ENCODE measurements at places on chromosomes 1 and 21.

DNA sequence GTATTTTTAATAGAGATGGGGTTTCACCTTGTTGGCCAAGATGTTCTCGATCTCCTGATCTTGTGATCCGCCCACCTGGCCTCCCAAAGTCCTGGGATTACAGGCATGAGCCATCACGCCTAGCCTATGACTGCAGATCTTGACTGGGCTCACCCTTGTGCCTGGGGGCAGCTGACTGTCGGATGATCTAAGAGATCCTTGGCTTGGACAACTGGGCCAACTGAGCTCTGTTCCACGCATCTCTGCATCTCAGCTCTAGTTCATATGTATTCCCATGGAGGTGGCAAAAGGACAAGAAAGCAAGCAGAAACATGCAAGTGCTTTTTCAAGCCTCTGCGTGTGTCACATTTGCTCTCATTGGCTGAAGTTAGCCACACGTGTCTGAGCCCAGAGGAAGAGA, 75.8 kb upstream of the SELENON start:
- DNase-seq, result no peak

DNA sequence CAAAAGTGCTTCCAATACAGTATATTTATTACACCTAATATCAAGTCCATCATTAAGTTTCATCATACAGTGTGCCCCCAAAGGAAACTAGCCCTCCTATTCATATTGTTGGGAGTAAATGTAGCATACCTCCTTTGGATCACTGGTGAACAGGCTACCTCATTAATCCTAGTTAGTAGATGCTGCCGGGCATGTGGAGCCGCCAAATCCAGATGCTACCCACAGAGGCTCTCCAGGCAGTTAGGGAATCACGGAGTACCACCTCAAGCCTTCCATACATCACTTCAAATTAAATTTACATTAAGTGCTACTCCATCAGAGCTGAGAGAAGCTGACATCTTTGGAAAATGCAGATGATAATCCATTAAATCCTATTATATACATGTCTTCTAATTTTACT, 121.7 kb upstream of the FOXD3 start:
- no peak for DNase-seq

GRCh38 chr1:56494306-56494705, 85.1 kb downstream of the PLPP3 start:
- DNase-seq, result no peak

- DNase-seq, result no peak
Observed at GRCh38 chr1:209667708-209668107, 7.5 kb upstream of the G0S2 start.

- peak; percentile 62 for DNase-seq
Observed at GRCh38 chr1:32215629-32216480, 6.3 kb downstream of the TMEM234 start.
